Activated effector memory CD4-positive, alpha-beta T cell treated with anti-CD3 and anti-CD28 coated beads, Interleukin-2, amount 50 U/mL, for 16 hours (primary cell): ENCODE measurements at places on chromosomes 12 and 14.
A peak's percentile ranks its signal among the peaks of the same experiment; 100 is the strongest.

GRCh38 chr12:21656905-21657325, 727 bp downstream of the LDHB start:
- peak; percentile 77 for DNase-seq

DNA sequence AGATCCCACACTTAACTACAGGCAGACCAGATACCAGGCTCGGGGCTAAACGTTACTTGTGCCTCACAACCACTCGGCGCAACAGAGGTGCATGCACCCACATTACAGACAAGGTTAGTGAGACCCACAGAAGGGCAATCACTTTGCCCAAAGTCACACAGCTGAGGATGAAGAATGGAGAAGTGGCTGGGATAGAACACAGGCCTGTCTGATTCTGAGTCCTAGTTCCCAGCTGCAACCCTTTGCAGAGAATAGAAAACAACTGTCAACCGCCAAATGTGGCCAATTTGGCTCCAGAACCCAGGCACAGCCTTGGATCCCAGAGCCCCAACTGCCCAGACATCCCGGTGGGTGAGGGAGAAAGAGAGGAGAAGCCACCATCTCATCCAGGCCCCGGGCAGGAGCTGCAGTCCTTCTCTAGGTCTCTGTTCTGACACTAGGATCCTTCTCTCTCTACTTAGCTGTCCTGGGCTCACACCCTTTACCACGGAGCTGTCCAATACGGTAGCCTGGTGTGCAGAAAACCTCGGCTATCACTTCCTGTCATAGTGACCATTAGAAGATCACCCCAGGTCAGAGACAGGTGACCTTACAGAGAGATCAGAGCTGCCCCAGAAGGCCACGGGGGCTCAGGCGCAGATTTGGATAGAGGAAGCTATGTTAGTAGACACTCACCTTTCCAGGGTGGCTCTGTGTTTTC, 59.1 kb downstream of the FAM222A start:
- DNase-seq: peak; percentile 56

- no peak for DNase-seq
Measured at GRCh38 chr12:22283508-22283907, 51.0 kb downstream of the ST8SIA1 start.

DNA sequence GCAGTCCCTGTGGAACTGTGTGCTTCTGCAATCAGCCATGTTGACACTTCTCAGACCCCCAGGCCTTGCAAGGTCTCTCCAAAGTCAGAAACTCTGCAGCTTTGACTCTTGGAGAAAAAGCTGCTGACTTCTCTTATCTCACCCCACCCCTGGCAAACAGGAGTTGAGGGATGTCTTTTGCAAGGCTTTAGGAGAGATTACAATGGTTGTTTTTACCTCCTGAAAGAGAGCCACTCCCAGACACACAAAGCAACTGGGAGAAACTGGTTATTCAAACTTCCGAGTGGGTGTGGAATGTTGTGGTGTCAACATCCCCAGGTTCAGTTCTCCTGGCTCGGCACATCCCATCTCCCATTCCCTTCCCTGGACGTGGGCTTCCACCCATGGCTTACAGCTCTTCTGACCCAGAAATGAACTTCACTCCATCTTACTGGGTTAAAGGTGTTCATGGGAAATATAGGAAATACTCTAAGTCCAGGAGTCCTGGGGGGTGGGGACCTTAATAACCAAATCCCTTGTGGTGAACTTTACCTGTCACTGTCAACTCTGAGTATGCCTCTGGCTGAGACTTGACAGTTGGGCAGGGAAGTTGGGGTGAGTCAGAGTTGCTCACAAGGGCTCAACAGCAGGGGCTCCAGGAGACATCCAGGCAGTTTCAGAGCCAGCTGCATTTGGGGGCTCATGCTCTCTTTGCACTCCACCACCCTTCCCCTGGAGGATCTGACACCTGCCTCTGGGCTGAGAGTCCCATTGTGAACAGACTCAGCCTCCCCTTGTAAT, 41.9 kb downstream of the CCDC177 start:
- peak; percentile 30 for DNase-seq
